Activated CD8-positive, alpha-beta memory T cell treated with anti-CD3 and anti-CD28 coated beads for 4 hours (primary cell): ENCODE measurements at places on chromosomes 5 and 9.

- no peak for DNase-seq
Observed at GRCh38 chr5:140588311-140589070, 23.9 kb downstream of the SLC35A4 start.

DNA sequence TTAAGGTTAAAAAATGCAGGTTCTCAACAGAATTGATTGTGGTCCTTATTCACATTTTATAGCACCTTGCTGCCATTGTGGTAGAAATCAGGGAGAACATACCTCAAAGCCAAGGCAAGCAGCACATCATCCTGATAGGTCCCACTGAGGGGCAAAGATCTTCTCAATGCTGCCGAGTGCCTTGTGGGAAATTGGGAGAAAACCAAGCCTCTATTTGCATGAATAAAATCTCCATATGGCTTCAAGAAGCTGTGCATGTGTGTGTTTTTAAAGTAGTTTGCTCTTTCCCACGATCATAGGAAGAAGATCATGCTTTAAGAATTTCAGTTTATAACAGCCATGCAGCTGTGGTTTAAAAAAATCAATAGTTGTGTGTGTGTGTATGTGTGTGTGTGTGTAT is 216.9 kb upstream of the FBXL7 start:
- no peak for DNase-seq

GRCh38 chr5:43390471-43390870 is 21.7 kb downstream of the CCL28 start:
- no peak for DNase-seq

GRCh38 chr5:170612256-170612678 is 108.4 kb downstream of the KCNIP1 start:
- DNase-seq = no peak

DNA sequence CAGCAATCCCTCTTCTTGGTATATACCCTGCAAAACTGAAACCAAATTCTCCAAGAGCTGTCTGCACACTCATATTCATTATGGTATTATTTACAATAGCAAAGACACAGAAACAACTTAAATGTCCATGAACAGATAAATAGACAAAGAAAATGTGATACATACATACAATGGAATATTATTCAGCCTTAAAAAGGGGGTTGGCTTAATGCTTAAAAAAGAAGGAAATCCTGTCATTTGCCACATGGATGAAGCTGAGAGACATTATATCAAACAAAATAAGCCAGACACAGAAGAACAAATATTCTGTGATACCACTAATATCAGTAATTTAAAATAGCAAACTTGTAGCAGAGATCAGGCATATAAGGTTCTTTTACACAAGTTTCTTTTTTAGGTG is 46.5 kb upstream of the GAS1 start:
- DNase-seq = no peak

DNA sequence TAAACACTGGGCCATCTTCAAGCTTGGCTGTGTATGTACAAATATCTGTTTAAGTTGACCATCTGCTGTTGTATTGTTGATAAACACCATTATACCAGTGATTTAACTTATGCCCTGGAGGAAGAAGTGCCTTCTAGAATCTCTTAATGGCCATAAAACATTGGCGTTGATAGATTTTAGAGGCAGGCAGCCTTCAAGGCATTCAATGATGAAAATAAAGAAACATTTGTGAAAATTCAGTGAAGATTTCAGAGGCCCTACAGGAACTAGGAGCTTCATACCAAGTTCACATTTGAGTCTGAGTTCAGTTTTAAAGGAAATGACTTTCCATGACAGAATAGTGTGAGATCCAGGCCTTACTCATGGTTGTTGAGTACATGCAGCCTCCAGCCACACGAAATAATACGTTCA is 52.2 kb downstream of the MAP1B start:
- DNase-seq = no peak

- DNase-seq = no peak
Observed at GRCh38 chr9:124831642-124832364, 21.5 kb upstream of the WDR38 start.

GRCh38 chr5:150338546-150338945 is 19.0 kb upstream of the TCOF1 start:
- no peak for DNase-seq

DNA sequence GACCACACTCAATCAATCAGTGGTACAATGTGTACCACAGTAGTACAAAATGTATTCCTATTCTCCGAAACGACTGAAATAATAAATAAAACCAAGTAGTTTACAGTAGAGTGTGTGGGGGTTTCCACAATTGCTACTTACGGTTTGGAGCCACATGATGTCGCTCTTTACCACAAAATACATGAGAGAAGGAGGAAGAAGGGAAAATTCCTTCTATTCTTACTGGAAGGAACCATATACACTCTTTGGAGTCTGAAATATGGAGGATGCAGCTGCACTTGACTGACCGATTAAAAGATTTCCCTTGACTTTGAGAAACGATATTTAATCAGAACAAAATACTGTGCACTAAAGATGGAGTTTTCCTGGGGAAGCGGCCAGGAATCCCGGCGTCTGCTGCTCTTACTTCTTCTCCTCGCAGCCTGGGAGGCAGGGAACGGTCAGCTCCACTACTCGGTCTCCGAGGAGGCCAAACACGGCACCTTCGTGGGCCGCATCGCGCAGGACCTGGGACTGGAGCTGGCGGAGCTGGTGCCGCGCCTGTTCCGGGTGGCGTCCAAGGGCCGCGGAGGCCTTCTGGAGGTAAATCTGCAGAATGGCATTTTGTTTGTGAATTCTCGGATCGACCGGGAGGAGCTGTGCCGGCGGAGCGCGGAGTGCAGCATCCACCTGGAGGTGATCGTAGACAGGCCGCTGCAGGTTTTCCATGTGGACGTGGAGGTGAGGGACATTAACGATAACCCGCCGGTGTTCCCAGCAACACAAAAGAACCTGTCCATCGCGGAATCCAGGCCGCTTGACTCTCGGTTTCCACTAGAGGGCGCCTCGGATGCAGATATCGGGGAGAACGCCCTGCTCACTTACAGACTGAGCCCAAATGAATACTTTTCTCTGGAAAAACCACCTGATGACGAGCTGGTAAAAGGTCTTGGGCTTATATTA is at the start of gene PCDHA4:
TSS of gene PCDHA4 (plus strand) at position 235 of the 942 bp plus-strand sequence.
- no peak for DNase-seq

DNA sequence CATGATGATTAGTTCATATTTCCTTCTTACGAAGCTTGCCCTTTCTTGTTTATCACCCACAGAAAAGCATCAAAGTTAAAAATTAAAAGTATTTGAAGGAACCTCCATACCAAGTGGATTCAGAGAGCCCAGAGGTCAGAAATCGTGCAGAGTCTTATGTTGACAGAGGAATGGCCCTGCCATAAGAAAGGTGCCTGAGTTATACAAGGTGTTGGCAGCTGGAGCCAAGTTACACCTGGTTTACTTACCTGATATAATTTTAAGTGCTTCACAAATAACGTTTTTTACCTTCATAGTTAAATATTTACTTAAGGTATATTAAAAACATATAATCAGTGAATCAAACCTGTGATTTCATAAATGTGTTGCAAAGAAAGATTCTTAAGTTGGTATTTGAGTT is 42.3 kb upstream of the DHFR start:
- DNase-seq = no peak

DNA sequence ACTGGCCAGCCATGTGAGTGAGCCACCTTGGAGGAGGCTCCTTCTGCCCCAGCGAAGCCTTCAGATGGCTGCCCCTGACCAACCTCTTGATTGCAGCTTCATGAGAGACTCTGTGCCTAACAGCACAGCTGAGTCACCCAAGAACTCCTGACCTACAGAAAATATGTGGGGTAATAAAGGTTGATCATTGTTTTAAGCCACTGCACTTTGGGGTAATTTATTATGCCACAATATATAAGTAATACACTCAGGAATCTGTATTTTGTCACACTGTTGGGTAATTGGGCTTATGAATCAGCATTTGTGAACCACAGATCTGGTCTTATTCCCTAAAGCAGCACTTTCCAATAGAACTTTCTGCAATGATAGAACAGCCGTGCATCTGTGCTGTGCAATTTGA is 24.4 kb upstream of the VDAC1 start:
- DNase-seq = no peak

DNA sequence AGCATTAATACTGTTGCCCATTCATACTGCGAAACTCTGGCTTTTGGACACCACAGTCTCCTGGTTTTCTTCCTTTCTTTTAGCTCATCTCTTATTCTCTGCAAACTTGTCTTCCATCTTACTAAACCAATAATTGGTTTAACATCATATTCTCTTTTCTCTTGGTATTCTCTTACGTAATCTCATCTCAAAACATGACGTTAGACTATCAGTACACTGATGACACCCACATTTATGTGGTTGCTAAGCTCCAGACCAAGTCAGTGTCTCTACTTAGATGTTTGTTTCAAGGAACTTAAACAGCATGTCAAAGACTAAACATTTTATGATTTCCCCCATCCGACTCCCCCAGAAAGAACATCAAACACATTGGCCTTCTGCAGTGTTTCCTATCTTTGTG is 2.1 kb downstream of the PRRC1 start:
- no peak for DNase-seq

DNA sequence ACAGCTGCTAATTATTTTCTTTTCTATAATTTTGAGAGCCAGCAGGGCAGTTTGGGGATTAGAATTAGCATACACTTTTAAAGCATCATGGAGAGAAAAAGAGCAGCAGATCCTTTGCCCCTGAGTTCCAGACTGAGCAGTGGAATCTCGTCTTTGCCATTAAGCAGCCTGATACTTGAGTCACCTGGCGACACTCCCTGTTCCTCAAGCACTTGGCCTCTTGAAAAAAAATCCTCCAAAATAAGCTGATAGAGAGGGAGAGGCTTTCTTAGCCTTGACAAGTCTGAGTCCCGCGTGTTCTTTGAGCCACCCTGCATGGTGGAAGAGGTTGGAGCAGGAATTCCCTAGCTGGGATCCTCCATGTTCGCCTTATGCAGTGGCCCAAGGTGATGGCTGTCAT is 398.3 kb downstream of the IRX2 start:
- no peak for DNase-seq

GRCh38 chr5:180135128-180135955 is 63.8 kb upstream of the RNF130 start:
- DNase-seq = no peak

- DNase-seq = no peak
Observed at GRCh38 chr5:40547557-40547956, 132.2 kb upstream of the PTGER4 start.

DNA sequence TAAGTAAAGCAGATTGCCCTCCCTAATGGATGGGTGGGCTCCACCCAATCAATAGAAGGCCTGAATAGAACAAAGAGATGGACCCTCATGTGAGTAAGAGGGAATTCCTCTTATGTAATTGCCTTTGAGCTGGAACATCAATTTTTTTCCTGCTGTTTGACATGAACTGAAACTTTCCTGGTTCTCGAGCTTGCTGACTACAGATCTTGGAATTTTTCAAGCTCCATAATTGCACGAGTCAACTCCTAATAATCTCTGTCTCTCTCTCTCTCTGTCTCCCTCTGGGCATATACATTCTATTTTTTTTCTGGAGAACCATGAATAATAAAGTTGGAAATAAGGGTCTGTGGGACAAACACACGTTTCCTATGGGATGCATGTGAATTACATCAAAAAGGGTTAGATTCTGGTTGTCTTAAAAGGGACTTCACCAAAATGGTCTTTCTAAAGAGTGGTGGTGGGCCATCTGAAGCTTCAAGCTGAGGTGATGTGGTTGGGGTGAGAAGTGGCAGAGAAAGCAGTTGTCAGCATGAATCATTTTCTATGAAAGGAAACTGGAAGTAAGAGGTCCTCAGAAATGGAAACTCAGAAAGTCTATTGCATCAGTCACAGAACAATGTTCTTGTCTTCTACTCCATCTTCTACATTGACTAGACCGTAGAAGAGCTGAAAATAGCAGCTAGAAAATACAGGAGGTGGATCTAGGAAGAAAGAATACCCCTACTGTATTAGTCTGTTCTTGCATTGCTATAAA is 47.0 kb upstream of the HOMER1 start:
- no peak for DNase-seq

DNA sequence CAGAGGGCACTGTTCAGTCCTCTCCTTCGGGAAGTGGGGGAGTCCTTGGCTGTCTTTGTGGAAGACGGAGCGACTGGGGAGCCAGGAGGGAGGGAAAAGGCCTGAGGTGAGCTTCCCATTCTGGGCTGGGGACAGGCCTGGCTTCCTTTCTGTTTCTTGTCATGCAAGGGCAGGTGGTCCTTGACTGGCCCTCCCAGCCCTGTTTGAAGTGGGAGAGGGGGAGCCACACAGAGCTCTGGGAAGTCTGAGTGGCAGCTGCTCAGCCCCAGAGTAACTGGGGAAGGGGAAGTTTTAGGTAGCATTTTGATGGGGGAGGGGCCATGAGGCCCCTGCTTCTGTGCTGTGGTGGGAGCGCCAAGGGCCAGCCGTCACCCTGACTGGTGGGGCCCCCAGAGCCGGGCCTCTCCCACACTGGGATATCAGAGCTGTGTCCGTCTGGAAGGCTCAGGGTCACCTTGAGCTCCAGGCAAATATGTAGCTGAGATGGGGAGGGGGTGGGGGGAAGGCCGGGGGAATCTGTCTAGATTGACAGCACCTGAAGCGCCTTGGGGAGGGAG is 6.5 kb downstream of the UNC5A start:
- no peak for DNase-seq

GRCh38 chr9:20783057-20784038 is 99.3 kb downstream of the FOCAD start:
- no peak for DNase-seq

- DNase-seq = no peak
Observed at GRCh38 chr9:16459421-16460148, 410.9 kb downstream of the BNC2 start.

DNA sequence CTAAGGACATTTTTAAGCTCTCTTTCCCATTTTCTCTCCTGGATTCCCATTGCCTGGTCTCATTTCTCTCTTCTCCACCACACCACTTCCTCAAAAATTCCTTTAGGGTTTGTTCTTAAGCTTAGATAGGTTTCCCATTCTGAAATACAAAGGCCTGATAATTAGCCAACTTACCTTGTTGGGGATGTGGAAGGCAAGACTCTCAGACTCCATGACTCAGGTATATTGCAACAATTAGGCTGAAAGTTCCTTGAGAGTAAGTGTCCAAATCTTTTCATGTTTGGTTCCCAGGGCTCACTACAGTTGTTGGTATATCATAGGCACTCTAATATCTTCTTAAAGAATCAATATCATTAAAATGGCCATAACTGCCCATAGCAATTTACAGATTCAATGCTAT is 43.6 kb downstream of the FXN start:
- no peak for DNase-seq

GRCh38 chr9:135819905-135820304 is 87.4 kb downstream of the CAMSAP1 start:
- no peak for DNase-seq

GRCh38 chr5:84602371-84602771 is 217.7 kb upstream of the EDIL3 start:
- no peak for DNase-seq

- DNase-seq = no peak
Observed at GRCh38 chr9:136722969-136723356, 10.6 kb downstream of the DIPK1B start.

- DNase-seq = no peak
Observed at GRCh38 chr5:133801955-133802751, 166.3 kb downstream of the C5orf15 start.
